ENCODE measurements at places on chromosomes 3 and 15.

DNA sequence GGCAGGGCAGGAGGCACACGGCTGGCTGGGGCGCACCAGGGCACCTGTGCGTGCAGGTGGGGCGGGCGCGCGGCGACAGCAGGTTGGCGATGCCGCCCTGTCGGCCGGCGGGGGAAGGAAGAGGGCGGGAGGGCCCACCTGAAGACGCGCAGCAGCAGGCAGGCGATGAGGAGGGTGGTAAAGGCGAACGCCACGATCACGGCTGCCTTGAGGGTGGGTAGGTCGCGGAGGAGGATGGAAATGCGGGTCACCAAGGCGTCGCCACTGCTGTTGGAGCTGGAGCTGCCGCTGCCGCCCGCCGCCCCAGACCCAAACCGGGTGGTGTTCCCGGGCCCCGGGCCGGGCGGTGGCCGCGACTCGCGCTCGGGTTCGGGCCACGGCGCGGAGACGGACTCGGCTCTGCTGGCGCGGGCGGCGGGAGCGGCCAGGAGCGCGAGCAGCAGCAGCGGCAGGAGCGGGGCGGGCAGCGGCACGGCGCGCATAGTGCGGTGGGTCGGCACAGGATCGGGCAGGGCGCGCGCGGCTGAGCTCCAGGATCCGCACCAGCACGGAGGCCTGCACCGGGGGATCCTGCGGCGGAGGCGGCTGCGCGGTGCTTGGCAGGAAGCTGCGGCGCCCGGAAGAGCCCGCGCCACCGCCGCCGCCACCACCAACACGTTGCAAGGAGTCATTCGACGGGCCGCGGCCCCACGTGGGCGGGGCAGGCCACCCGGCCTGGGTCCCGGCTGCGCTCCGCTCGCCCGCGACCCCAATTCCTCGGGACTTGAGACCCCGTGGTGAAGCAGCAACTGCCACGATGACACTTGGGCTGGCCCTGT, at the start of gene FAM174B:
TSS of gene FAM174B (minus strand) at position 598 of the 818 bp plus-strand sequence.
- no peak for DNase-seq

DNA sequence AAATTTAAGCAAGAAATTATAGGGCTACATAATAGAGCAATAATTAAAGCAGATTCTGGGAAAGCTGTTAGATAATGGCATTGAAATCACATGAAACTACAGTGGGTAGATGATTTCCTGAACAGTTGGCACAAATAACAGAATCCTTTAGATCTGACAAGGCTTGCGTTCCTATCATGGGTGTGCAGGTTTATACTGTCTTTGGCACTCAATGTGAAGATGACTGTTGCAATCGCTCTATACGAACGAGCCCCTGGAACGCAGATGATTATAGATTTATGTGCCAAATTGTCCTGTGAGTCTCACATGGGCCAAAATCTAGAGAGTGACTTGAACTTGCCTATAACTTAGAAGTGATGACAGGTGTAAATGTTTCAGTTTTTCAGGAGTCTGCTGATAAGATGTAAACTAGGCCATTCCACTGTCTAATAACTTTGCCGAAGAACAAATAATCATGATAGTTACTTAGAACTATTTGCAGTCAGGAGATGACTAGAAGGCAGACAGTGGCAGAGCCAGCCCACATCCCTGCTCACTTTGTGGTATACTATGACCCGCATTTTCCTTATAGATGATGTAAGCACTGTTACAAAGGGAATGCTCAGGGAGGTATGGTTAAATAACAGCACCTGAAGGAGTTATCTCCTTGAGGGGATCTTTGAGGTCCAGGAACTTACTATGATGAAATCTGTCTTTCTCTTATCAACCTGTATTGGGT, 30.5 kb upstream of the TRPC1 start:
- no peak for DNase-seq

GRCh38 chr3:25863011-25863415, 73.1 kb downstream of the OXSM start:
- no peak for DNase-seq

- no peak for DNase-seq
Measured at GRCh38 chr15:70558406-70559264, 204.7 kb downstream of the UACA start.

DNA sequence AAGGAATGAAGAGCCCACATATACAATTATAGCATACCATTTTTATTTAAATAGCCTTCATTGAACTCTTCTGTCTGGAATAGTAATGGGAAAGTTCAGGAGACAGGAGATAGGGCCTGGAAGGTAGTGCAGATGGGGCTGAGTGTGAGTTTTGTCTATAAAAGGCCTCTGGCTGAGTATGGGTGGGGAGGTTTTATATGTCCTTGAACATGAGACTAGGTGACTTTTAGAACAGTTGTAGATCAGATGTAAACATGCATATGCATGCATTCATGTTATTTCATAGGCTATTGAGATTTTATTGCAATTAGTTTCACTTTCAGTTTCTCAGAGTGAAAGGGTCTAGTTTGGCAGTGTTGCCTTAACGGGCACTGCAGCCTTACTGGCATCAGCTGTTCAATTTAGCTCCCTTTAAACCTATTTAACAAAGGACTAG, 27.1 kb downstream of the CGGBP1 start:
- DNase-seq = no peak

DNA sequence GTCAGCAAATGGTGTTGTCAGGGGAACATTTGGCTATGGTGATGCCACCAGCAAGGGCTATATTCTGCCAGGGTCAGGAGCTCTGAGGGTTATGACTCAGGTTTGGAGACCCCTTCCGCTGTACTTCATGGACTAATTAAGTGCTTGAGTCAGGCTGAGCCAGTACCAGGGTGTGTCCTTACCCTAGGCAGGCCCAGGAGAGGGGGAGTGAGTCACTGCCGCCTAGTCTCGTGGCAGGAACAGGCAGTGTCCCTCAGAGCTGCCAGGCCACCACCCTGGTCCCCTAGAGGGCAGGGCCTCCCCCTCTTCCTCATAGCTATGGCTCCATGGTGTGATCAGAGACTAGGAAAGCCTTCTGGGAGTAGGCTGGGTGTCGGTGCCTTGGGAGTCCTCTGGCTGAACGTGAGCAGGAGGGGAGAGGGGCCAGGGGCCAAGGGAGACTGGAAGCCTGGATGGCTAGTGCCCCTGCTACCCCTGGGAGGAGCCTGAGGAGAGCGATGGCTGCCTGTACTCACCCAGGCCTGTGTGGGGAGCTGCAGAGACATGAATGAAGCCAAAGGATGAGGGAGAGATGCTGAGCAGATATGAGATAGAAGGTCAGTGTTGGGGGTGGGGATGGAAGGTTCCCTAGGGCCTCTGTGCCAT, 10.6 kb downstream of the MAPKAPK3 start:
- no peak for DNase-seq

- DNase-seq = no peak
Measured at GRCh38 chr3:22450786-22451400, 699.9 kb upstream of the ZNF385D start.

DNA sequence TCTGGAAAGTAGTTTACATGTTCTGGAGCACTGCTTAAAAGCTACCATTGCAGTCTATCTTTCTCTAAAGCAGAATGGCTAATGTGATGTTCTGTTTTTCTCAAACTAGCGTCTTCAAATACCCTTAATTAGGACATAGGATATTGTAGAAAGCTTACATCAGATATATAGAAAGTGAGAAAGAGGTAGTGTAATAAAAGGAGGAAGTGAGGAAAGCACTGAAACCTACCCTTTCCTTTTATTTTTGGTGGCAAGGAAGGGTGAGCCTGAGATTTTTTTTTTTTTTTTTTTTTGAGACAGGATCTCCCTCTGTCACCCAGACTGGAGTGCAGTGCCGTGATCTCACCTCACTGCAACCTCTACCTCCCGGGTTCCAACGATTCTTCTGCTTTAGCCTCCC, 9.4 kb downstream of the SENP2 start:
- no peak for DNase-seq

DNA sequence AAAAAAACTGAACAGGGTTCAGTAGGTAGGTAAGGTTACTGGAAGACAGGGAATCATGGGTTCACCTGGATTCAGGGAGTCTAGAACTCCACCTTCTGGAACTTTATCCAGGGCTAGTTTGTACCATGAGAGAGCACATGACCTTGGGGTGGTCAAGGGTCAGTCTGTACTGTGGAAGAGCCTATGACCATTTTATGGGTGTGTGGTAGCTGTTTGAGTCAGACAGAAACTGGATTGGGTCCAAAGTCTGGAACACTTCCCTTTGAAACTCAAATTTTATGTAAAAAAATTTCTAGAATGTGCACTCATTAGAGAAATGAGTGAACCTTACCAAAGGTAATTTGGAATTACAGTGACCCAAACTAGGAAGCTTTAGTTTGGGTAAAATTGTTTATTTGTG, 486.0 kb upstream of the AGTR1 start:
- DNase-seq = no peak

DNA sequence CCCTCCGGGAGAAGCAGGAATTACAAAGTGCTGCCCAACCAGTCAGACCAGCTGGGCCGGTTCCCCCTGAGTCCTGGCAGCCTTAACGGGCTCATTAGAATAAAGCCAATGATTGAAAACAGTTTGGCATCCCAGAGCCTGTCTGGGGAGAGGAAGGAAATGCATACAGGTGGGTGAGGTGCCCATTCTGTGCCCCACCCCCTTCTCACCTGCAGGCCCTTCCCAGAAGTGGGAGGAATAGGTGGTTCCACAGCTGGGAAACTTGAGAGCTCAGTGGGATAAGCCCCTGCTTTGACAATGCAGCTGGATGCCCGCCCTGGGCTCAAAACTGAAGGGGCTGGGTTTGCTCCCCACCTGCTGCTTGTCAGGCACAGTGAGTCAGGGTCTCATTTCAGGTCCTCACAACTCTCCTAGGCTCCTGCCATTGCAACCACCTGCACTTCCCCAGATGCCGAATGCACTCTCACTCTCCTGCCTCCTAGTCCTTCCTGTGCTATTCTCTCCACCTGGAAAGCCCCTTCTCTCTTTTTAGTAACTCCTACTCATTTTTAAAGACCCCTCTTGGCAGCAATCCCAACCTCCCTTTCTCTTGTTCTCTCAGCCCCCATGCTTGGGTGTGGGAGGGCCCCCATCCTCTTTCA, 5.5 kb upstream of the BUB1B start:
- no peak for DNase-seq

DNA sequence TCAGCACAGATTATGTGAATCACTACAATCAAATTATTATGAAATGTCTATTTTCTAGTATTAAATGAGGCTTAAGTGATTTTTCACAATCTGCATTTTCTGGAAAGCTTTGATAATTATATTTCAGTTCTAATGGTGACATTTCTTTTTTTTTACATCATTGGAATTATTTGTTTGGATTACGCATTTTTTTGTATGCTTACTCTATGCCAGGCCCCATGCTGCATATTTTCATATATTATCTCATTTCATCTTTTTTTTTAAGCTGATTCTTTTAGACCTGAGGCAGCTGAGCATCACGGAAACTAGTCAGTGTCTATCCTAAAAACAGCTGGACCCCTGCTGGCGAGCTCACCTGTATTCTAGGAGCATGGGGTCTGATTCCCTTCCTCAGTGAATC, 31.1 kb downstream of the SLCO3A1 start:
- DNase-seq = no peak

GRCh38 chr3:72080095-72080494, 295.1 kb upstream of the PROK2 start:
- DNase-seq = no peak

DNA sequence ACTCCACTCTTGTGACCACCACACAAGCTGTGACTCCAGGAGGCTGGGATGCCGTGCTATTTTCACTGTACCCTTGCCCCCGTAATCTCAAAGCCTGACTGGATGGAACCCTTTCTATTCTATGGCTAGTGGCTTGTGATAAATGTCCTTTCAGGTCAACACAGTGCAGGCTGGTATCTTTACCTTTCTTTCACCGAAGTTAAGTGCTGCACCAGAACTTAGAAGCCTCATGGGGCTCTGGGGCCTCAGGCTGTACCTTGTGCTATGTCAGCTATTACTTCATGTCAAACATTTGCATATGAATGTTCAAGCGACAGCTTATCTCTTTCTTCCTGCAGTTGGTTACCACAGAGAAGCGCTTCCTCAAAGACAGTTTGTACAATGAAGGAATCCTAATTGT, 66.8 kb downstream of the RPL39L start:
- no peak for DNase-seq

- no peak for DNase-seq
Measured at GRCh38 chr3:10619989-10620832, 114.8 kb upstream of the ATP2B2 start.

DNA sequence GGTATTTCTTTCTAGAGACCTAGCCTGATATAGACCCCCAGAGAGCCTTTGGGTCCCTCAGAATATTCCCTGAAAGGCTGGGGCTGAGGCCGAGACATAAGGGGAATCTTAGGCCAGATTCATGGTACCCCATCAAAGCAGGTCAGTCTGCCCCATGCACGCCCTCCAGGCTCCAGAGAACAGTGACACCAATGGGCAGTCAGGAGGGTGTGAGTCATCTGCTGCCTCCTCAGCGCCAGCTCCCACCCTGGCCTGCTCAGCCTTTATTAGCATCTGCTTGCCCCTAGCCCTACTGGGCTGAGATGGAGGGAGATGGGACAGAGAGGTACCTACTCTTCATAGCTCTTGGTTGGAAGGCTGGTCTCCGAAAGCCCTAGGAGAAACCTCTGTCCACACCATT, 14.3 kb upstream of the CAMKV start:
- DNase-seq = no peak

DNA sequence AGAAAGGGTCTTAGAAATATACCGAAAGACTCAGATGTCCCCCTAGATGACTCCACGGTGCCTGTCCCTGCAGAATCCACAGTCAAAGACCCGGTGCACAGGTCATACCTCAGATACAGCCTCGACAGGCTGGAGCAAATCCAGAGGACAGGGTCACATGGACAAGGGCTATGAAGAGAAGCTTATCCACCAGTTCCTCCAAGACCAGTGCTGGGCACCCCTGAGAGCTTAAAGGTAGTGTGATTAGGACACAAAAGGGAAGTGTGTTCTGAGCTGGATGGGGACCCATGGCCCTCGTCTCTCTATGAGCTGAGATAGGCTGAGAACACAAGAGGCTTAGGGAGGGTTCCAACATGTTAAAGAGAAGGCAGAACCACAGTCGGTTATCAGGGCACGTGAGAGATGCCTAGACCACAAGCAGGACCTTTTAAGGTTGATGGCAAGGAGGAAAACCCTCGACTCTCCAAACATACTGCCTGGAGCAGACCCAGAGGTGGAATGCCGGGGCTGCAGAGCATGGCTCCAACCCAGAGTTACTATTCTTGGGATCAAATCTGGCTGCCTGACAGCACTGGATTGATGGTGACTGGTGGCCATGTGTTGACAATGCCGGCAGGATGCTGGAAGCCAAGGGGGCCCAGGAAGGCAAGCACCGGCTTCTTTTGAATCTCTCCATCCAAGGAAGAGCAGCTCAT, 46.9 kb downstream of the ADCY5 start:
- no peak for DNase-seq

GRCh38 chr3:44885618-44886017, 11.2 kb downstream of the TGM4 start:
- DNase-seq = no peak

- no peak for DNase-seq
Measured at GRCh38 chr3:52355526-52355925, 39.4 kb downstream of the DNAH1 start.
